H4 (cell line): ENCODE measurements at places on chromosomes 7 and 10. TPM values are rescaled to one million over a fixed set of nuclear protein-coding genes. Genes with fewer than 3 reads are reported as not detected.

The SPDYE5 gene
- not detected in 2 replicates for total RNA-seq

DNA sequence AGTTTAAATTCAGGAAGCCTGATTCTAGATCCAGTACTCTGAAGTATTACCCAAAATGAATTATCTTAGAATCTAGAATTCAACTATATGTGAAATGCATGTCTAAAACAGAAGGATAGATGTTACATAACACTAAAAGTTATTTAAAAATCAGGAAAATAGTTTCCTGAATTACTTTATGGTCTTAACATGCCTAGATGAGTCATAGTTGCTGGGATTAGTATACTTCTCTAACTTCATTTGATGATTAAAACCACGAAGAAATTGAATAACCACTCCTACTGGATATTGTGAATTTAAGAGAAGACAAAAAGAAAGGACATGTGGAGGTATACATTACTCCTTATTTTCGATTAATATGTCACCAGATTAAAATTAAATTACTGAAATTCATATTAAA, 65.5 kb downstream of the ATAD1 start:
- DNase-seq: no peak

- no peak for DNase-seq
Observed at GRCh38 chr7:99210265-99210970, 2.5 kb upstream of the KPNA7 start.

DNA sequence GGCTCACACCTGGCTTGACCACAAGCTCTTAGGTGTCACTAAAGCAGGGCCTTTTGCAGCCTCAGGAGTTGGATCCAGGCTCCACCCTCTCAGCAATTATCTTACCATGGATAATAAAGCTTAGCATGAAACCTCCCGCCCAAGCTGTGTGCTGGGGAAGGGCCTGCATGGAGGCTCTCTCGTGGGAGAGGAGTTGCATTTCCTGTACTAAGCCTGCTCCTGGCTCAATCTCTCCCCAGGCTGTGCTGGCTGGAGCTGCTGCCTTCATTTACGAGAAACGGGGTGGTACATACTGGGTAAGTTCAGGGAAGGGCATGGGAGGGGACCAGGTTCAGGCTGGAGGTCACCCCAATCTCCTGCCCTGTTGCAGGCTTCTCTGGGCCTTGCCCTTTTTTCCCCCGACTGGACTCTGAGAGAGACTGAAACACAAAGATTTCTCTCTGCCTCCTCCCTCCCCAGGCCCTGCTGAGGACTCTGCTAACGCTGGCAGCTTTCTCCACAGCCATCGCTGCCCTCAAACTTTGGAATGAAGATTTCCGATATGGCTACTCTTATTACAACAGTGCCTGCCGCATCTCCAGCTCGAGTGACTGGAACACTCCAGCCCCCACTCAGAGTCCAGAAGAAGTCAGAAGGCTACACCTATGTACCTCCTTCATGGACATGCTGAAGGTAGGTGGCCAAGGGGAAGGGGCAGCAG, 2.7 kb downstream of the TMEM176A start:
- DNase-seq: no peak

DNA sequence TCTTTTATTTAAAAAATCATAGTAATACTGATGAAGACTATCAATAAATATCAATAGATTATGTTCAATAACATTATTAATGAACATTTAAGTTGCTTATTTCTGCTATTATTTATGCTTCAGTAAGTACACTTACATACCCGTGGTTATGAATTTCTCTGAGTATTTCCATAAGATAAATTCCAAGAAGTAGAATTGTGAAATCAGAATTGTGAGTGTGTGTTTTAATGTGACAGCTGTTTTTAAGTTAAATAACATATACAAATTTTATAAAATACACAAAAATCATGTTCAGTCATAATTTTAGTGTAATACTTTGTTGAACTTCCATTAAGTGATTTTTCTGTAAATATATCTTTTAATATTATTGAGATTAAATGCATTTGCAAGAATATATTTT, 37.5 kb upstream of the SEMA3E start:
- no peak for DNase-seq

GRCh38 chr10:51964630-51965029, 265.2 kb upstream of the CSTF2T start:
- no peak for DNase-seq

The TBX20 gene
- 1.5 and 2.3 TPM in 2 replicates for total RNA-seq

DNA sequence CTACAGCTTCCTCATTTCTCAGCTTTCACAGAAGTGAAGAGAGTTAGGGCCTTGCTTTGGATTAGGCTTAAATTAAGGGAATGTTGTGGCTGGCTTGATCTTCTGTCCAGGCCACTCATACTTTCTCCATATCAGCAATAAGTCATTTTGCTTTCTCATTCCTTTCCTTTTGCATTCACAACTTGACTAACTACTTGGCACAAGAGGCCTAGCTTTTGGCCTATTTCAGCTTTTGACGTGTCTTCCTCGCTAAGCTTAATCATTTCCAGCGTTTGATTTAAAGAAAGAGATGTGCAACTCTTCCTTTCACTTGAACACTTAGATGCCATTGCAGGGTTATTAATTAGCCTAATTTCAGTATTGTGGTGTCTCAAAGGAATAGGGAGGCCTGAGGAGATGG, 712.0 kb downstream of the INHBA start:
- no peak for DNase-seq

DNA sequence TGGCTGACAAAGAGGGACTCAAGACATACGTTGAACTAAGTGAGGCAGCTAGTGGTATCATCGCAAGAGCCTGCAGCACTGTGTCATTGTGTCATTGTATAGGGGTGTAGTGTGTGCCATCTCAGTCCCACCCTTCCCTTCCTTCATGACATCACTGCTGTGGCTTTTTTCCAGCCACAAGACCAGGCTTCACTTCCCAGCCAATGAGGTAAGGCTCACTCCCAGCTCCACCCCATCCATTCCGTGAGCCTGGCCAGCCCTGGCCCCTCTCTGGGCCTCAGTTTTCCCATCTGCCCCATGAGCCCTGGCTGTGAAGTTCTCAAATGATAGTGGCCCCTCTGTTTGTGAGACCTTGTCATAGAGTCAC, 134.3 kb upstream of the ZMIZ1 start:
- DNase-seq: peak; percentile 53

The ECHDC3 gene
- total RNA-seq: 3.6 and 4.4 TPM in 2 replicates

The SPDYE11 gene
- not detected in 2 replicates for total RNA-seq
